DMS79 treated with DMSO at 0.1 percent for 48 hours (cell line): ENCODE measurements at places on chromosomes 5 and 9.
A peak's percentile ranks its signal among the peaks of the same experiment; 100 is the strongest.

GRCh38 chr5:179256328-179257175 lies 88.7 kb downstream of the ADAMTS2 start:
- no peak for DNase-seq

- no peak for DNase-seq
These were observed 261.8 kb downstream of the NR3C1 start for GRCh38 chr5:143141652-143142051.

DNA sequence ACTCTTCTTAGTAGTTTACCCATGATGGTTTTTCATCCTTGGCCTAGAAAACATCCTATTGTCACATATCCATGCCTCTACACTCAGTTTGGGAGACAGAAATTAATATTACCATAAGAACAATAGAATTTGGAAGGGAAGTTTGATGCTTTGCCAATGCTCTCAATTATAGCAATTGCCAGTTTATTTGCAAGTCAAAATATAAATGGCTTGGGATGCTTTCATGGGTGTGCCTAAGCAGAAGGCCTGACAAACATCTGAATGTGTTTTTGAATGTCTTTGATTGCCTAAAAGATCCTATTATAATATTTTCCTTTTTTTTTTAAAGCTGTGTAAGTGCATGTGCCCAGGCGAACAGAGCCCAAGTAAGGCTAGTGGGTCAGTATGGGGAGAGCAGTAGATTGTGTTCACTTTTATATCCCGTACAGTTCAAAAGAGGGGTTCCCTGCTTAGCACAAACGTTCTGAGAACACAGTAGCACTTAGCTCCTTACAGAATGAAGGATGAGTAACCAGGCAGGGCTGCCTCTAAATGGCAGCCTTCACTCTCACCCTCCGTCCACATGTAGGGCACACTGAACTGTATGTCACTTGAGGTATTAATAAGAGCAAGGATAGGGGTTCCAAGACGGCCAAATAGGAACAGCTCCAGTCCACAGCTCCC lies 56.0 kb upstream of the AGXT2 start:
- DNase-seq = no peak

- DNase-seq = peak; percentile 37
These were observed 337.6 kb downstream of the FGF10 start for GRCh38 chr5:44051591-44051990.

- no peak for DNase-seq
These were observed 7.9 kb upstream of the ACSL6 start for GRCh38 chr5:132019337-132019736.
